Activated gamma-delta T cell treated with Interleukin-2 at 50 U/mL for 16 hours (primary cell): ENCODE measurements at places on chromosomes 1 and 21.

DNA sequence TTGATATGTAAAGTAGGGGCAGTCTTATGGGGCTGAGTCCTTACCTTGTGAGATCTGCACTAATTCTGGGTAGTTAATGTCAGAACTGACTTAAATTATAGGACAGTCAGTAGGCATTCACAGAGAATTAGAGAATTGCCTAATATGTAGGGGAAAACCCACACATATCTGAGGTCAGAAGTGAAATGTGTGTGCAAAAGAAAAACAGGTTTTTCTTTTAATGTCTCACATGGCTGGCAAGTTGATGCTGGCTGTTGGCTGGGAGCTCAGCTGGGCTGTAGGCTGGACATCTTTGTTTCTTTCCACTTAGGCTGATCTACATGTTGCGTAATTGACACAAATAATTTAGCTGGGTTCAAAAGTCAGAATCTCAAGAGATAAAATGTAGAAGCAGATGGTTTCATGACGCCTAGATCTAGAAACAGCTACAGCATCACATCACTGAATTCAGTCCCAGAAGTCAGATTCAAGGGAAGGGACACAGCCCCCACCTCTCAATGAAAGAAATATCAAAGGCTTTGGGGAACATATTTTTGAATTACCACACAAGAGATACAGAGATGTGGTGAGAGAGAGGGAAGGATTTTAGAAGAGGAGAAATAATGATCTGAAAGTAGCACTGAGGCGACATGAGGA is 98.9 kb downstream of the TNFSF18 start:
- DNase-seq = no peak

DNA sequence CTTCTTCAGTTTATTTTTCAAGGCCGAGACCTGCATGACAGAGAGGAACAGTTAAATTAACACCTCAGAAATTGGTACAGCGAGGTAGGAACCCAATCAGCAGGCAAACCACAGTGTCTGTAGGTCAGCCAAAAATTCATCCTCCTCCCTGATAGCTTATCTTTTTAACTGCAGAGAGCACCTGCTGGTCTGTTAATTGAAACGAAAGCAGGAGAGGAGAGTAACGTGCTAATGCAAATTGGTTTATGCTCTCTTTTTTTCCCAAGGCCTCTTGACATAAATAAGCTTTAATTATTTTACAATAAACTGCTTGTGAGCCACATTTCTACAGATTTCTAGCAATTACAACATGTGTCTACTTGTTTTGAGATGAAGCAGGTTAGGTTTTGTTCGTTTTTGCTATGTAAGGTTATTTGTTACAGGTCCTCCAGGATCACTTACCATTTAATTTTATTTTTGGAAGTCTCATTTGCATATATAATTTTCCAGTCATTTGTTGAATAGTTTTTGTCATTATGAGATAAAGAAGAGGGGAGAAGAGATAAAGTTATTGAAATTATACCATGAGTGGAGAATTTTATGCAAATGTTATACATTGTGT is 179.9 kb downstream of the DENND1B start:
- no peak for DNase-seq

GRCh38 chr1:240802271-240802670 is 190.3 kb upstream of the GREM2 start:
- no peak for DNase-seq

GRCh38 chr1:20368866-20369470 is 78.3 kb downstream of the VWA5B1 start:
- DNase-seq = no peak

DNA sequence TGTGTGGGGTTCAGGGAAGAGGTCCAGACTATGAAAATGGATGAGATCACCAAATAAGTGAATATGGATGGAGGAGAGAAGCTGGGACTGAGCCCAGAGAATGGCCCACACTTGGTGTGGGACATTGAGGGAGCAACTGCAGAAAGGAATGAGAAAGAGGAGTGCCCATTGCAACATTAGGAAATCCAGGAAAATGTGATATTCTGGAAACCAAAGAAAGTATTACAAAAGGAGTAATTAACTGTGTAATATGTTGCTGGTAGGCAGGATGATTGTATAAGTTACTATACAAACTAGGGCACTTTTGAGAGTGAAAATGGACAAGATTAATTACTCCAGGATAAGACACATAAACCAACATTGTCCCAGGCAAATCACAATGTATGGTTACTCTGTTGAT is 59.8 kb upstream of the ARTN start:
- DNase-seq = no peak

DNA sequence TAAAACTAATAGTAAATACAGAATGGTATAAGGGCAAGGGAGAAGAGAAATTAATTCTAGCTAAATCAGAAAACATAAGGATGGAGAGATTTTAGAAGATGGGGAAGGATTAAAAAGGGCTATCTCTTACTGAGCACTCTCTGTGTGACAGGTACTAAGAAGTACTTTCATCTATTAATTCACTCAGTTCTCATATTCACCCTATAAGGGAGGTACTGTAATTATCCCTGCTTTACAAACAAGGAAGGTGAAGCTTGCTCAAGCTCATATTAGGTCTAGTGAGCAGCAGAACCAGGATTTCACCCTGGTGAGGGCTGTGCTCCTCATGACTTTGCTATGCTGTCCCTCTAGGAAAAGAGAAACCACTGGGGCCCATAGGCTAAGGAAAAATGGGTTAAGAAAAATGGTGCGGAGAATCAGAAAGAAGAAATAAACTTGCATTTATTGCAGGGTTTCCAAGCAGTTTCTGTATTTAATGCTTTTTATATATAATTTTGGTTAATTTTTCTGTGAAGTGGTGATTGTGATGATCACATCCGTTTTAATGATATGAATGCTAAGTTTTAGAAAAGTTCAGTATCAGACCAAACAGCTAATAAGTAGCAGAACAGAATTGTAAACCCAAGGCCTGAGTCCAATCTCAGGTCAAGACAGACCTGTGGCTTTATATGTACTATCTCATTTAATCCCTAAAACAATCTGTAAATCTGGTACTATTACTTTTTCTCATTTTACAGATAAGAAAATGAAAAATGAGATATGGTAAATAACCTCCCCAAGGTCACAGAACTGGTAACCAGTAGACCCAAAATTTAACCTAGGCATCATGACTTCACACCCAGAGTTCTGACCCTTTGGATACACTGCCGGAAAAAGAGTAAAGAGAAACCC is 1.7 kb downstream of the PCNX2 start:
- no peak for DNase-seq

DNA sequence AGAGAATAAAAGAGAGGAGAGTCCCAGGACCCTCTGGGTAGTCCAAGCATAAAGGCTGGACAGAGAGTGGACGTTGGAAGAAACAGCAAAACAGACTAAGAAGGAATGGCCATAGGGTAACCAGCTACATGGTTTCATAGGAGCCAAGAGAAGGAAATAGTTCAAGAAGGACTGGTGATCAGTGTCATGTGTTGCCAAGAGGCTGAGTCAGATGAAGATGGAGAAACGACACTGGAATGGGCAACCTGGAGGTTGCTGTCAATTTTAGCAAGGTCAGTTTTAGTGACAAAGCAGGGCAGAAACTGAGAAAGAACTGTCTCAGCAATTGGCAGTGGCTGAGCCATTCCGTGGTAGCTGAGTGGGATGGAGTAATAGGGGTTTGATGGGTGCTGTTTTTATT is 41.4 kb downstream of the HMGB4 start:
- DNase-seq = no peak

GRCh38 chr21:31346256-31346821 is 2.3 kb upstream of the TIAM1 start:
- DNase-seq = no peak
